Stimulated activated CD4-positive, alpha-beta T cell treated with anti-CD3 and anti-CD28 coated beads, Interleukin-12 subunit alpha, Interleukin-12 subunit beta, amount 100 ng/mL, for 4 hours (primary cell): ENCODE measurements at places on chromosomes 13 and 19.

- DNase-seq = peak; percentile 67
These were observed at the start of gene DENND1C for GRCh38 chr19:6481541-6482342. DENND1C (minus strand) TSS chr19:6481787; CDS start chr19:6481695, 92 bp downstream.

GRCh38 chr19:48582168-48582567, 24.4 kb upstream of the SPACA4 start:
- DNase-seq = no peak

GRCh38 chr13:112985803-112986408, 16.9 kb downstream of the MCF2L start:
- DNase-seq = no peak

GRCh38 chr13:60026286-60026685, 137.4 kb downstream of the DIAPH3 start:
- DNase-seq = no peak

GRCh38 chr13:91148098-91148497, 199.4 kb upstream of the MIR17HG start:
- no peak for DNase-seq

GRCh38 chr13:63554157-63554556, 2138.5 kb upstream of the PCDH20 start:
- DNase-seq = no peak

- no peak for DNase-seq
These were observed 302.4 kb downstream of the DCT start for GRCh38 chr13:94177041-94177440.

- DNase-seq = no peak
These were observed 44.3 kb downstream of the SHISA2 start for GRCh38 chr13:26007261-26008125.

- no peak for DNase-seq
These were observed 42.2 kb downstream of the GATAD2A start for GRCh38 chr19:19447536-19448237.

- DNase-seq = no peak
These were observed 30.6 kb downstream of the GSX1 start for GRCh38 chr13:27822873-27823311.

GRCh38 chr19:10952809-10953208, 8.0 kb upstream of the SMARCA4 start:
- DNase-seq = no peak

DNA sequence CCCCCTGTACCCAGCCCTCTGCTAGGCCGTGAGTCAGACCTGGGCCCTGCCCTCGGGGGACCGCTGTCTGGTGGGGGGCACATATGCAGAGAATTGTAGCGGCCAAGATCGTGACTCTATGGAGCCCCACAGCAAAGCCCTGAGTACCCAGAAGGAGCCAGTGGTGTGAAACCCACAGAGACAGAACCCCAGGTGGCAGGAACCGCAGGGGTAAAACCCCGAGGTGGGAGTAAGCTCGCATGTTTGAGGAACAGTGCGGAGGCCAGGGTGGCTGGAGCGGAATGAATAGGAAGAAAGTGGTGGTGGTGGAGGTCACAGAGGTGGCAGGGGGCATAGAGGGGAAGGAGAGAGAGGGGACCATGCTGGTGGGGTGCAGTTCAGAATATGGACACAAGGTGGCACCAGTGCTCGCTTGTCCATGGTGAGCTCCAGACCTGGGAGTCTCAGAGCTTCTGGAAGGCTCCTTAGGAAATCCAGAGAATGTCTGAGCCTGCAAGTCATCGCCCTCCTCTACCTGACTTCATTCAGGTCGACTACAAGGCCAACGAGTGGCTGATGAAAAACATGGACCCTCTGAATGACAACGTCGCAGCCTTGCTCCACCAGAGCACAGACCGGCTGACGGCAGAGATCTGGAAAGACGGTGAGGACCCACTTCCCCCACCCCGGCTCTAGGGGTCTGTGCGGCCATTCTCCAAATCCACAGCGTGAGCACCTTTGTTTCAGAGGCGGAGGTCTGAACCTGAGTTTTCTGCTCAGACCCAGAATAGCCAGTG, 48.9 kb downstream of the MYH14 start:
- DNase-seq = peak; percentile 36

- no peak for DNase-seq
These were observed 114.6 kb downstream of the SOX1 start for GRCh38 chr13:112181336-112182067.

DNA sequence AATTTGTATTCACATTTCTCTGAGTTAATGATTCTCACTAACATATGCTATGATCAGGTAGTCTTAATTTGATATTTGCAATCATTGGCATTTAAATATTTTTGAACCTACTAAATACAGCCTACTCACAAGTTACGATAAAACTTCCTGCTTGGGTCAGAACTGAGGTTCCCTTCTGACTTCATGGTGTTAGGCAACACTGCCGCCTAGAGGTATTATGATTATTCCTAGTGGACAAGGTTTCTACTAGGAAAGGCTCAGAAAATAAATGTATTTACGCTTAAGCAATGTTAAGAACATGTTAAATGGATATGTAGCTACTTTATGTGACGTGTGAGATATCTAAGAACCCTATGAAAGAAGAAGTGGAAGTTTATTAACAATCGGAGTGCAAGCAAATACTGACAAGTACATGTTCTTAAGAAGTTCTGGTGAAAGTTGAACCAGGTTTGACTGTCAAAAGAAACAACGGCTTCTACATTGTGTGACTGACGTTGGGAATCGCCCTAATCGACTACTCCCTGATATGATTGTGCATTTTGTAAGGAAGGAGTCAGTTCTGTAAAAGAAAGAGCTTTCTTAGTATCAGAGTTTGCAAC, 1395.8 kb downstream of the SLITRK5 start:
- no peak for DNase-seq

DNA sequence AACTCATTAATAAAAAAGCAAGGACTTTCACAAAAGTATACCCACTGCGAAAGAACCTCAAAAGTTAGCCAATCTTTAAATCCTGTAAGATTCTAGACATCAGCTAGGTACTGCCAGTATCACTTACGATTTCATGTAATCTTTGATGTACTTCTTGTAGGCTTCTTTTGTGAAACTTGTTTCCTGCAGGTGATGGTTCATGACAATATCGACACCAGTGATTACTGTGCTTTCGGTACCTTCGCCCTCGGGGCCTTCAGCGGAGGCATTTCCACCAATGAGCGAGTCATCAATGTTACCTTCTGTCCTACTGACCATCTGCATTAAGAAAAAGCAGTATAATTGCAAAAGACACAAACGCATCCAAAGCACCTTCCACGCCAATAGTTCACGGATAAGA, 1.1 kb downstream of the TPT1 start:
- peak; percentile 32 for DNase-seq

DNA sequence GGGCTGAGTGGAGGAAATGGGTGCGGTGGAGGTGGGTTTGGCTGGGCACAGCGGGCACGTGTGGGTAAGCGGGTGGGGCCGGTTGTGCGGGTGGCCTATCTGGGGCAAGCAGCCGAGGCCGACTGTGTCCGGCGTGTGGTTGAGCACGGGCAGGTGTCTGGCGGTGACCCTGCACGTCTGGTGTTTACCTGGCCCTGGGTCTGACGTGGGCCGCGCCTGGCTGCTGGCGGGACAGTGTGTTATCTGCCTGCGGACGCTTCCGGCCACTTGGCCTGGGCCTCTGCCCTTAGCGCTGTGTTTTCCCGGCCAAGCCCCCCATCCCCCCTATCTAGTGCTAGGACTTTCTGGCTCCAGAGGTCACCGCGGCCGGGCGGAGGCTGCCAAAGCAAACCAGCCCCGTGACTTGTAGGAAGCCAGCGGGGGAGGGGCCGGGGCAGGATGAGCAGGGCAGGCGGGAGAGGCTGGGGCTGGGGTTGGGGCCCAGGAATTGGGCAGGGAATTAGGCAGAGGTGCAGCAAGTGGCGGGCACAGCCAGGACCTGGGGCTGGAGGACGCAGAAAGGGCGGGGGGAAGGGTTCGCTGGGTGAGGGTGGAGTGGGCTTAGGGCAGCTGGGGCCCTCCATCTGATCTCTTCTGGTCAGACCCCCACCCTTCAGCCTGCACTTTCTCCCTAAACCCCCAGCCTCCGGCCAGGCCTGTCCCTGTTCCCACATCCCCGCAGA, 534 bp upstream of the HPN start:
- DNase-seq = peak; percentile 40
